G401 (cell line): ENCODE measurements at places on chromosomes 4 and X. TPM values are rescaled to one million over a fixed set of nuclear protein-coding genes. Genes with fewer than 3 reads are reported as not detected.

GRCh38 chr4:169050284-169050683, 40.2 kb upstream of the CBR4 start:
- DNase-seq: no peak

DNA sequence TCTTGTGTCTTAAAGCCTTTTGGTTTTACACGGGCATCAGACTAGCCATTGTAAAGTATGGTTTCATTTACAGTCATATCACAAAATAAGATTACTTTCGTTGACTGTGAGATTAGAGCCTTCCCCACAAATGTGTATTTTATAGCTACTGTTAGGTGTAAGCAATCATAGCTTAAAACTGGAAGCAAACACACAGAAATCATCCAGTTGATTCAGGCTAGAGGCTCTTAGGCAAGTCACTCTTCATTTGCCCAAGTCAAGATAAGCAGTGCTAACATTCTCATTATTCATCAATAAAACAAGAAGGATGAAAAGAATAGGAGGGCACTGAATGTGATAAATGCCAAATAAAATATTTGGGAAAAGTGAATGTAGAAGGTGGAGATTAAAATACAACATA, 448.7 kb upstream of the FAM241A start:
- no peak for DNase-seq

GRCh38 chrX:10534611-10535010, 85.8 kb downstream of the MID1 start:
- DNase-seq: no peak

GRCh38 chrX:124619710-124620109, 273.3 kb downstream of the SH2D1A start:
- no peak for DNase-seq

GRCh38 chr4:37604461-37604860, 81.7 kb downstream of the RELL1 start:
- no peak for DNase-seq

The GRIA3 gene
- not detected in 2 replicates for total RNA-seq

The SCRG1 gene
- not detected in 2 replicates for total RNA-seq
